ENCODE measurements at places on chromosomes 13 and 19. TPM values are rescaled to one million over a fixed set of nuclear protein-coding genes. Genes with fewer than 3 reads are reported as not detected.

ZMYM5 gene
- 8.9 TPM for total RNA-seq

DNA sequence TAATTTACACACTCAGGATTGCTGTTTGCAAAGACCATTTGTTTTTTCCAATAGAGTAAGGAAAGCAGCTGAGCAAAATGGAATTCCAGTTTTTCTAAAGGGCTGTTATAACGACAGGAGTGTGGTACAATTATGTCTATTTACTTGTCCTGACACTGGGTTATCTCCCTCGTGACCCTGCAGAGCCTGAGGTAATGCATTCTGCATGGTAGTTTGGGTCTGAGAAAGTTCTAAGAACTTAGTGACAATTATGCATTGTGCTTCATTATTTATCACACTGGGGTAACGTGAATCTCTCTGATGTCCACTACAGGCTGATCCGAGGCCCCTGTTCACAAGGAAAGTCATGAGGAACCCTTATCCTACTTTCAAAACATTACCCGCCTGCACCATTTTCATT lies 50.7 kb upstream of the EDNRB start:
- DNase-seq: no peak
- H3K27ac ChIP-seq: no peak overlapping the region
- no peak overlapping the region for H3K4me3 ChIP-seq
- no peaks in the 10 kb centered on the region for H3K36me3 ChIP-seq
- H3K4me1 ChIP-seq: no peaks in the 10 kb centered on the region
- no peaks in the 10 kb centered on the region for H3K27me3 ChIP-seq

DNA sequence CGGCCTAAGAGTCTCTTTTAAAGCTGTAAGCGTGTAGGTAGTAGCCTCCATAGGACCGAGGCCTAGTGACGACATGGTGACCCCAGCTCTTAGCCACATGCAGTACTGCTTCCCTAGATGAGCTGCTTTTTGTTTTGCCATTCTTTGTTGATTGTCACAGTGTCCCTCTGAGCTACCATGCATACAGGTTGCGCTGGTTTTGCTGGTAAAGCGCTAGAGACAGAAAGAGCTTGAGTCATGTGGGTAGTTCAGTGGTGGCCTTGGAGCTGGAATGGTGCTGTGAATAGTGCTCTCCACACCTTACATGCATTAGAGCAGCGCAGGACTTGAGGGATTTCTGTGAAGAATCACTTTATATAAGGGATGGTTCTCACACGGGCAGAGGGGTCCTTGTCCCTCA lies 5.1 kb downstream of the HNRNPM start:
- no peak for DNase-seq
- no peaks in the 10 kb centered on the region for H3K27me3 ChIP-seq
- peaks cover 68% of the 10 kb centered on the region for H3K4me1 ChIP-seq

GRCh38 chr13:74052402-74052928 lies 81.7 kb downstream of the KLF12 start:
- peaks cover 48% of the 10 kb centered on the region for H3K4me1 ChIP-seq
- no peak overlapping the region for H3K27ac ChIP-seq
- no peak overlapping the region for H3K4me3 ChIP-seq
- peaks cover 2% of the 10 kb centered on the region for H3K27me3 ChIP-seq

NLRP4 gene
- total RNA-seq: not detected

DNA sequence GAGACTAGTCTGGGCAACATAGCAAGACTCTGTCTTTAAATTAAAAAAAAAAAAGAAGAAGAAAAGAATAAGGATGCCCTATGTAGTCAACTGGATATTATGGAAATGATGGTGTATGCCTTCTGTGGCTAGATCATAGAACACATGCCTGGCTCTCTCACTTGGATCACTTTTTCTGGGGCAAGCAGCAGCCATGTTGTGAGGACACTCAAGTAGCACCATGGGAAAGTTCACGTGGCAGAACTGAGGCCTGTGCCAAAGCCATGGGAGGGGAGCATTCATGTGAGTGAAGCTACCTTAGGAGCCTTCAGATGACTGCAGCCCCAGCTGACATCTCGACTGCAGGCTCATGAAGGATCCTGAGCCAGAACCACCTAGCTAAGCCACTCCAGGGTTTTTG lies 12.0 kb downstream of the PLAUR start:
- no peaks in the 10 kb centered on the region for H3K27me3 ChIP-seq
- no peak for DNase-seq
- no peak overlapping the region for H3K4me3 ChIP-seq

QPCTL gene
- 28.2 TPM for total RNA-seq

DNA sequence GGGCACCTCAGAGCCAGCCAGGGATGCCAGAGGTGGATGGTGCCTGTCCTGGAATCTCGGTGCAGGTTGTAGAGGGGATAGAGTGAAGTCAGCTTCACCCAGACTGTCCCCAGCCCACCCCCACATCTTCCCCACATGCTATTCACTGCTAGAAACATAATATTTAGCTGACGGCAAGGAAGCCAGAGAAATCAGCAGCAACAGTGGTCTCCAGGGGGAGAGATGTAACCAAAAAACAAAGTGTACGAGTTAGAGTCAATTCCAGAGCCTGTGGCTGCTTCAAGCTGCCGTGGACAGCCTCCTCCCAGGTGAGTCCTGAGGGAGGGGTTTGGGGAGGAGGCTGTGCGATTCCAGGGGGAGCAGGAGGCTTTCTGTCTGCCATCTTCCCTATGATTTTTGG lies 97.6 kb downstream of the ZNF536 start:
- H3K4me3 ChIP-seq: no peak overlapping the region
- H3K27me3 ChIP-seq: no peaks in the 10 kb centered on the region
- DNase-seq: no peak
- no peaks in the 10 kb centered on the region for H3K4me1 ChIP-seq
- peaks cover 3% of the 10 kb centered on the region for H3K36me3 ChIP-seq
- no peak overlapping the region for H3K27ac ChIP-seq

DNA sequence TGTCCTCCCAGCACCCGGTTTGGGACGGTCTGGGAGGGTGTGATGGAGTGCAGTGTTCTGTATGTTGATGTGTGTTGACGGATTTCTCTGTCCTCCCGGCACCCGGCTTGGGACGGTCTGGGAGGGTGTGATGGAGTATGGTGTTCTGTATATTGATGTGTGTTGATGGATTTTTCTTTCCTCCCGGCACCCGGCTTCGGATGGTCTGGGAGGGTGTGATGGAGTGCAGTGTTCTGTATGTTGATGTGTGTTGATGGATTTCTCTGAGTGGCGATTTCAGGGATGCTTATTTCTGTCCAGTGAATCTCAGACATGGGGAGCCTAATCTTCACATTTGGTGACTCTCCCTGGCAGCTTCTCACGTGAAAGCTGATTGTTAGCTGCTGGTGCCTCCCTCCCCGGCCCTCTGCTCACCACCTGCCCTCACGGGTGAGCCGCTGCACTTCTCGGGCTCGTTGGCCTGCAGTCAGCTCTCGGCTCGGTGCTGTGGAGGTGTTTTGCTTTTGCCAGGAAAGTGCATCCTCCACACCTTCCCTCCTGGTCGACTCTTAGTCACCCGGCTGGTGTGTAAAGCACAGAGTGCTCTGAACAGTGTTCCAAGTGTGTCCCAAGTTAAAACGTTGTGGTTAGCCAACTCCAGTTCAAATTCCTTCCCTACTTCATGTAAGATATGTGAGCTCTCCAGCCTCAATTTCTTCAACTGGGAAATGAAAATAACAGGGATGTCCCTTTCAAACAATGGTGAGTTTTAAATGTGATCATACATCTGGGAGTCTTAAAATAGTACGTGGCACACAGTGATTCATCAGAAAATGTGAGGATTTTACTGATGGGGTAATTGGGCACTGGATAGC lies 54.6 kb downstream of the ATP11A start:
- peak overlapping the region; percentile 74 for H3K27ac ChIP-seq
- H3K36me3 ChIP-seq: no peaks in the 10 kb centered on the region
- peak; percentile 49 for DNase-seq
- peaks cover 23% of the 10 kb centered on the region for H3K4me1 ChIP-seq
- no peak overlapping the region for H3K4me3 ChIP-seq

GRCh38 chr13:62193919-62194318 lies 778.3 kb upstream of the PCDH20 start:
- H3K4me3 ChIP-seq: no peak overlapping the region
- H3K4me1 ChIP-seq: no peaks in the 10 kb centered on the region
- no peak for DNase-seq
- H3K36me3 ChIP-seq: no peaks in the 10 kb centered on the region
- no peaks in the 10 kb centered on the region for H3K27me3 ChIP-seq

PSG11 gene
- 0.17 TPM for total RNA-seq

DNA sequence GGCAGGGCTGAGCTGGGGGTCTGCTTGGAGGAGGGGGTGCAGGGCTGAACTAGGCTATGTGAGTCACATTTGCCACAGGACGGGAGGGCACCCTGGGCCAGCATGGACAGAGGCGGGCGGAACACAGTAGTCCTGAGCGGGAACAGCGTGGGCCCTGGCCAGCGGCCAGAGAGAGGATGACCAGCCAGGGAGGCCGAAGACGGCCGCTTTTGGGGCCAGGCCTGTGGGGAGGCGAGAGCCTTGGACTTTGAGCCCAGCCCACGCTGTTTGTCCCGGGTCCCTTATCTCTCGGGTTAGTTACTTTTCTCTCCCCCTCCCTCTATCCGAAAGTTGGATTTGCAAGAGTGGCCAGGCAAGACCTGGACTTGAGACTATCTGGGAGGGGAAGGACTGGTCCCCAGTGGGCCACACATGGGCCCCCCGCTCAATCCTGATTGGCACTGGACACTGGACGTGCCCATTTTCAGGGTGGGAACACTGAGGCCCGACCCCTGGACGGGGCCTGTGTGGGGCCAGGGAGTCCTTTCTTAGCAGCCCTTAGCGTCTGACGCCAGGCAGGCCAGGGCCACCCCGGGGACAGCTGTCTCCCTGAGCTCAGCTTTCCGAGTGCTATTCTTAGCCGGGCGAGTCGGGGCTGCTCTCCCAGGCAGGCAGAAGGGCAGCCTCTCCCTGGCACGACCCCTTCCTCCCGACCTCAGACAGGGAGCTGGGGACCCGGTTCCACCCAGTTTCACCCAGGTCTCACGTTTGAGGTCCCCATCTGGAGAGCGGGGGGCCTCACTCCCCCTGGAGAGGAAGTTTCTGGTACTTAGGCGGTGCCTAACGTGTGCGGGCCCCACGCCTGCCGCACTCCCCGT lies 833 bp downstream of the GAMT start:
- H3K27me3 ChIP-seq: 0 out of 2 replicates have a peak, but pooled peaks cover 1% of the 10 kb centered on the region
- no peaks in the 10 kb centered on the region for H3K36me3 ChIP-seq
- H3K4me1 ChIP-seq: peaks cover 15% of the 10 kb centered on the region

DNA sequence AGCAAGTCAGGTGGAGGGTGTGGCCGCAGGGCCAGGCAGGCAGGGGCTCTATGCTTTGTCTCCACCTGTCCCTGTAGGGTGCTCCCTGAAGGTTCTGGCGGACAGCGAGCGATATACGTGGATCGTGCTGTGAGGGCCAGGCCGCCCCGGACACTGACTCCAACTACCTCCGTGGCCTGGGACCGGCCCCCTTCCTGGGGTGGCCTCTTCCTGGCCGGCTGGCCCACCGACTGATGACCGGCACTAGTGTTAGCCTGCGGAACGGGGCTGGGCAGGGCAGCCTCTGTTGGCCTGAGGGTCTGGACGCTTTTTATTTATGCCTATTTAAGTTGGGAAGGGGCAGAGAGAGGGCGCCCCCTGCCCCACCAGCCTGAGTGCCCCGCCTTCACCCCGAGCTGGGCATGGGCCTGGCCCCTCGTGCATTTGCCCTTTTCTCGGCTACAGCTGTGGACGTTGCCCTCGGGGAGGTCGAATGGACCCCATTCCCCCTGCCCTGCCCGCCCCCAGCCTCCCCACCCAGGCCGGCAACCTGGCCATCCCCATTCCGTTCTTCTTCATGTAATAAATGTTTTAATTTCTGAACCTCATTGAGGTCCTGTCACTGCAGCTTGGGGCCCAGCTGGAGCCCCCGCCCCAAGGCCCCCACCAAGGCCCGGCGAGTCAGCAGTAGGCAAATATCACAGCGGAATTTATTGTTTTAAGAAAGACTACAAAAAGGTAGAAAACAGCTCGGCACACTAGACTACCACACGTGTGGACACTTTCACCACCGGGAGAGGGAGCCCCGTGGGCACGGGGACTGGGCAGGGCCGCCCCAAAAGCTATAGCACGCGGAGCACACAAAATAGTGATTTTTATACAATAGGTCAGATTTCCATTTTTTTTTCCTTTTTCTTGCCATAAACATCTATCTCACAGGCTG lies 8.8 kb downstream of the DCAF15 start:
- peaks cover 10% of the 10 kb centered on the region for H3K36me3 ChIP-seq
- H3K27me3 ChIP-seq: no peaks in the 10 kb centered on the region
- no peak overlapping the region for H3K27ac ChIP-seq
- H3K4me3 ChIP-seq: no peak overlapping the region
- DNase-seq: no peak

CCL25 gene
- not detected for total RNA-seq

DNA sequence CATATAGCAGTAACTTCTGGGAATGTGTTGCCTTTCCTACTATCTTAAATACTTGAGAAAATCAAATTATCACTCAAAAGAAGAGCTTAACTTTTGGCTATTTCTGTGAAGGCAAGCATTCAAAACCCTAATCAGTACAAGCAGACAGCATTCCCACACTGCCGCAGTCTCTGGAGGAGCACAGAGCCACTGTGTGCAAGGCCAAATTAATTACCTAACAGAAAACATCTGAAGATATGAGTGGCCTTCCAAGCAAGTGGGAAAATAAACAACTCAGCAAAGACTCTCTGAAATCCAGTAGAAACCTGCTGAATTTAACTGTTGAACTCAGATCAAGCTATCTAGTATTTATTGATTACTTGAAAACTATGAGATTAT lies 68.2 kb downstream of the COL4A1 start:
- H3K27ac ChIP-seq: no peak overlapping the region
- H3K4me1 ChIP-seq: peaks cover 24% of the 10 kb centered on the region
- DNase-seq: no peak
- H3K27me3 ChIP-seq: no peaks in the 10 kb centered on the region
- H3K4me3 ChIP-seq: no peak overlapping the region

DNA sequence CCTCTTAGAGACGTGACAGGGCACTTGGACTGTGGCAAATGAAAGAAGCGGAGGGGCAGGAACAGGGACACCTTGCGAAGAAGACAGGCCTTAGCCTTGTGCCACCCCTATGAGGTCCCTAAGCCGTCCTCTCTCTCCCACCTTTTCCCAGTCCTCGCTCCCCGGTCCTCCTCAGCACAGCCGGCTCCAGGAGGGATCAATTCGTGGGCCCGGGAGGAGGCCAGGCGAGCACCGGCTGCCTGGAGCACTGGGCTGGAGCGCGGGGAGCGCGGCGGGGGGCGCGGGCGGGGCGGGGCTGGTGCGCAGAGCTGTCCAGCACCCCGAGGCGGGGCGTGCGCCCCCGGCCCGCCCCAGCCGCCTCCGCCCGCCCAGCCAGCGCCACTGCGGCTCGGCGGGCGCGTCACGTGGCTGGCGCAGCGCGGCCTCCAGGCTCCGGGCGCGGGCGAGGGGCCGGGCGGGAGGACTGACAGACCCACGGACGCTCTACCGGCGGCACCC lies at the start of gene LRP3:
Gene LRP3, plus strand, starts transcription at position 466 of the 498 bp plus-strand sequence. CDS start 456 bp downstream, outside the sequence.
- H3K27me3 ChIP-seq: peaks cover 18% of the 10 kb centered on the region
- peak within 1 kb of the TSS; percentile 72 for H3K4me3 ChIP-seq
- no peaks in the 10 kb centered on the region for H3K4me1 ChIP-seq
- no peak within 1 kb of the TSS for H3K27ac ChIP-seq
- no peak for DNase-seq

FDX2 gene
- total RNA-seq: 44.1 TPM

ATP8B3 gene
- 4.1 TPM for total RNA-seq

Data from HFFc6 (cell line).